ENCODE measurements at places on chromosomes 1 and 21.

DNA sequence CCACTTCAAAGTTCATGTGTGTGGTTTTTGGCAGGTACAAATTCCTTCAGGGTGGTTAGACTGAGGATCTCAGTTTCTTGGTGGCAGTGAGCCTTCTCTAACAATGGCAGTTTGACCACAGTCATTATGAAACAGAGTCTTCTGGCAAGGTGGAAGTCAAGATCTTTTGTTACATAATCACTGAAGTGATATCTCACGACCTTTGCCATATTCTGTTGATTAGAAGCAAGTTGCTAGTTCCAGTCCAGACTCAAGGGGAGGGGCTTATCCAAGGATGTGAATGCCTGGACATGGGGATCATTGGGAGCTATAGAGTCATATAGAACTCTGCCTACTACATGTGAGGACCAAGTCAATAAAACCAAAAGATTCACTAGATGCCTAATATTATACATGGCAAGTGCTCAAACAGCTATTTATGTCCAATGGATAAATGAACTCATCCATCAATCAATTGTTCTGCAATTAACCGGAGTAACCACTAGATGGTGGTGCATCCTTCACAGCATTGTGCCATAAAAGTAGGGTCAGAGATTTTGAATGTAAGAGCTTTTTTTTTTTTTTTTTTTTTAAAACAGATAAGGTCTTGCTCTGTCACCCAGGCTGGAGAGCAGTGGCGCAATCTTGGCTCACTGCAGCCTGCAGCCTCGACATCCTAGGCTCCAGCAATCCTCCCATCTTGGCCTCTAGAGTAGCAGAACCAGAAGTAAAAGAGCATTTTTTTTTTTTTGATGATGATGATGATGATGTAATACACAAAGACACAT is 131.9 kb downstream of the CRB1 start:
- peak; percentile 58 for DNase-seq

DNA sequence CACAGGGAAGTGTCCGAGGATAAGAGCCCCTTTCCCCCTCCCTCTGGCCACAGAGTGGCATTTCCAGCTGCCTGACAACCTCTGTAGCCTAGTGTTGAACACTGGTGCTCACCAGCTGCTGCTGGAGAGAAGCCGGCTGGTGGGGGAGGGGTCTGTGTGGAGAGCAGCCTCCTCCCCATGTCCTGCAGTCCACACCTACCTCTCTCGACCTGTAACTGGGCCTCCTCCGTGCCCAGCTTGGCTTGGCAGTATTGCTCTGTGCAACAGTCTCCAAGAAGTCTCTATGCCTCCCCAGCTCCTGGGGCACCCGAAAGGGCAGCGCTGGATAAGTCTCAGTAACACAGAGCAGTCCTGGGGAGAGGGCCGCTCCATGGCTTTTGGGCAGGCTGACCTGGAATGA is 17.0 kb downstream of the PAPPA2 start:
- DNase-seq, result no peak

DNA sequence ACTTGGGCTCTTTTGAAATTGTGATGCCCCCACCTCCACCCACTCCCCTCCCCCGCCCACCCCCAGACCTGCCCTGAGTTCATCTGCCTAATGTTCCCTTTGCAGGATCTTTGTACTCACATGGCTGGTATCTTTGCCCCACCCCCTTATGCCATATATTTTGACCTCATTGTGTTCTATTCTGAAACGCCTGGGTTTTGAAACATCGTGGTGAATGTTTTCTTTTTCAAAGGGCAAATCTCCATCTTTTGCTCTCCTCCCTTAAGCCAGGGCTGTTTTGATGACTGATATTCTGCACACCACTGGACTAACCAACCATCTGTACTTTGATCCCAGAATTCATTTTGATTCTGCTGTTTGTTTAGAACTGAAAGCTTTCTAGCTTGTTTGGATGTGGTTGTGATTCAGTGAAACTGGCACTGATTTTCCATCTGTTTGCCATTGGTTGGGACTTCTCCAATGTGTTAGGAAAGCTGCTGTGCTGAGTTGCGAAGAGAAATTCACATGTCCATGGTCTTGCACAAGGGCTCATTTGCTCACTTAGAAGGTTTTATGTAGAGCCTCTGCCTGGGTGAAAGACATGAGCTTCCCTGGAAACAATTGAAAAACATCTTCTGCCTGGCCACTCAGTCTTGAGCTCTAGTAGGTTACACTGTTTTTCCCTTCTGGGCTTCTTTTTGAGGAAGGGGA is 16.5 kb downstream of the SMAP2 start:
- peak; percentile 94 for DNase-seq

GRCh38 chr1:199010933-199011332 is 372.1 kb downstream of the PTPRC start:
- DNase-seq, result peak; percentile 6

- no peak for DNase-seq
Measured at GRCh38 chr21:24785033-24785432, 822.2 kb downstream of the MRPL39 start.

DNA sequence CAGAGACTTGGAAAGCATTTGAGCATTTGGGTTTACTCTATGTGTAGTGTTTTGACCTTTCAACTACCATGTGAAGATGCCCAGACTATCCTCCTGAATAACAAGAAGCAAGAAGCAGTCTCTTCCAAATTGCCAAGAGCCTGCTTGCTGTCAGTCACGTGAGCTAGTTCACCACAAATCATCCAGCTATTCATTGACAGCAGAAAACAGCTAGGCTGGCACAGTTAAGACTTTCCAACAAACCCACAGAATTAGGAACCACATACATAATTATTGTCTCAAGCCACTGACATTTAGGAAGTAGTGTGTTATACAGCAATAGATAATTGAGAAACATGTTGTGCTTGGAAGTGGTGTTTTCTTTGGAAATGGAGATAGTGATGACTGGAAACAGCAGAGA is 1652.0 kb downstream of the NCAM2 start:
- no peak for DNase-seq

DNA sequence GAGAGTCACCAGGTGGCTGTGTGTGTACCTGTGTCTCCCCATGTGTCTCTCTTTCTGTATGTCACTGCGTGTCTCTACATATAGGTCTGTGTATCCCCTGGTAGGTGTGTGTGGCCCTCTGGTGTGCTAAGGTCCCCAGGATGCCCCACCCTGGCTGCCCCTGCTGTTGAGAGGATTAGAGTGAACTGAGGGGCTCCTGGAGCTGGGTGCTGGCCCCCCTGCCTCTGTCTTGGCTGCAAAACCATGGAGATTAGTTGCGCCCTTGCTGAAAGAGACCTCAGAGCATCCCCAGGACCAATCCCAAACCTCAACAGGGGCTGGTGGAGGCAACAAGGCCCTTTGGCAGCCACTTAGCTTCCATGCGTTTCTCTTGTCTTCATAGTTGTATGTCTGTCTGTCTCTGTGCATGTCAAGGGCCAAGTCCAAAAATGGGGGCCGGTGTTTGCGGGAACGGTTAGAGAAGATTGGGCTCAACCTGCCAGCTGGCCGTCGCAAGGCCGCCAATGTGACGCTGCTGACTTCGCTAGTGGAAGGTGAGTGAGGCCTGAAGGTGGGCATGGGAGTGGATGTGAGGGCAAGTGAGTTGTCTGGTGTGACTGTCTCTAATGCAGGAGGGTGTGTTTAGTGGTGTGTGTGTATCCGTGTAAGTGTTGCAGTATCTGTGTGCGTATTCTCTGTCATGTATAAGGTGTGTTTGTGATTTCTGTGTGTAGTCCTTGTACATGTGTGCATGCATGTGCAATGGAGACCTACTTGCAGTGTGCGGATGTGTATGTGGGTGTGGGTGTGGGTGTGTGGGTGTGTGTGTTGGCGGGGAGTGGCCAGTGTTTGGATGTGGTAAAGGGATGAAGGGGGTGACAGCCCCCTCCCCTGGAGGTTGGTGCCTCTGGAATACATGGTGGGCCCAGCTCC is 16.7 kb downstream of the TFAP2E start:
- no peak for DNase-seq

DNA sequence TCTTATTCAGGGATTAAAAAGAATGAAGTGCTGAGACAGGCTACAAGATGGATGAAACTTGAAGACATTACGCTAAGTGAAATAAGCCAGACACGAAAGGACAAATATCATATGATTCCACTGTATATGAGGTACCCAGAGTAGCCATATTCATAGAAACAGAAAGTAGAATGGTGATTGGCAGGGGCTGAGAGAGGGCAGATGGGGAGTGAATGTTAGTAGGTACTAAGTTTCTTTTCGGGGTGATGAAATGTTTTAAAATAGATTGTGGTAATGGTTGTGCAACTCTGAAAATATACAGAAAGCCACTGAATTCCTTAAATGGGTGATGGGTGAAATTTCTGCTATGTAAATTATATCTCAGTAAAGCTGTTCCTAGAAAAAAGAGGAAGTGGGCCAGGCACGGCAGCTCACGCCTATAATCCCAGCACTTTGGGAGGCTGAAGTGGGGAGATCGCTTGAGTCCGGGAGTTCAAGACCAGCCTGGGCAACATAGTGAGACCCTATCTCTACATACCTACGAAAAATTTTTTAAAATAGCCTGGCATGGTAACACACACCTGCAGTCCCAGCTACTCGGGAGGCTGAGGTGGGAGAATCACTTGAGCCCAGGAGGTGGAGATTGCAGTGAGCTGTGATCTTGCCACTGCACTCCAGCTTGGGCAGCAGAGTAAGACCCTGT is 15.9 kb downstream of the SLC27A3 start:
- DNase-seq, result peak; percentile 97

DNA sequence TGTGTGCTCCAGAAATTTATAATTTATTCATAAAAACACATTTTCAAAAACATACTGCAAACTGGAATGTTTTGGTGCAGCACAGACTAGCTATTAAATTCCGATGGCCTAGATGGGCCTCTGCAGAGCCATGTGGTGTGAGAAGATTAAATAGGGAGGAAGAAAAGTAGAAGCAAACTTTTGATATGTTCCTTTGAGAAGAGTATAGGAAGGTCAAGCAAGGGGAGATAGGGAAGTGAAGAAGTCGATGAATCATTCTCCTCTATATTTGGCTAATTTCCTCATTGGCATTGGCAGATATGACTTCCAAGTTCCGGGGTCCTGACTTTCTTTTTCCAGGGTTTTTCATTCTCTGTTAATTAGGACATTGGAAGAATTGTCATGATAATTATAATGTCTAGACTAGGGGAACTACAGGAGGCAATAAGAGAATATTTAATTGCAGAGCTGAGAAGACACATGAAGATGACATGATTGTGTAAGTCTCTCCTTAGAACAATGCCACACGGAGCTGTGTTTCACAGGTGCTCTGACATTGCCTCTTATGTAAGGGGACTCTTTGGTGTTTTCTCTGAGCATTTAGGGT is 19.3 kb upstream of the ZNF326 start:
- no peak for DNase-seq

- no peak for DNase-seq
Measured at GRCh38 chr1:35845766-35846165, 37.2 kb upstream of the AGO1 start.

- DNase-seq, result peak; percentile 94
Measured at GRCh38 chr21:37060296-37060695, 12.6 kb downstream of the PIGP start.

DNA sequence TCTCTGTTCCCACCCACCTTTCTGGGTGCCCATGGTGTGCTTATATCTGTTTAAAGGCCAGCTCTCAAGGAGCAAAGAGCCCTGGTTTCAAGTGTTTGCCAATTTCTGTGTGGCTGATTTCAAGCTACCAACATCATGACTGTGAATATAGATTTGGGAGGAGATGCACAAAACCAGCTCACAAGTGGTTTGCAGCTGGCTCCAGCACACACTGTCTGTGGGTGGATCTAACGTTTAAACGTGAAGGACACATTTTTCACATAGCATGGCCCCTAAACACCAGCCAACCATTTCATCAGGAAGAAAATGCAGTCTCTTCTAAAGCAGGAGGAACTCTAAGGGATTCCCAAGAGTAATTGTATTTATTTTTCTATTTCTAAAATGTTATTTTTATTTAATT is 65.2 kb downstream of the FCRL5 start:
- no peak for DNase-seq

DNA sequence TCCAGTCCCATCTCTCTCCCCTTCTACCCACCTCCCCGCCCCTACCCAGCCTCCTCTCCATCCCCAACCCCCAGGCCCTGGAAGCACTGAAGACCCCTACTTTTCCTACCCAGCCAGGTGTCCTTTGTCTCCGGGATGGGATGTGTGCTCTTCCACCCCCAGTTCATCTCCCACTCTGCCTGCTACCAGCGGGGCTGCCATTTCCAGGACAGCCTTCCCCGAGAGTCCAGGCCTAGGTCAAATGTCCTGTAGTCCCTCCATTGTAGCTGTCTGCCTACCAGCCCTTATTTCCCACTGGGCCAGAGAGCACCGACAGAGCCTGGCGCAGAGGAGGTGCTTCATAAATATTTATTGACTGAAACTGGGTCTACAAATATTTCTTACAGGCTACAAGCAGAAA is 72.0 kb upstream of the TLR5 start:
- no peak for DNase-seq

GRCh38 chr1:167152192-167152876 is 58.5 kb downstream of the STYXL2 start:
- DNase-seq, result no peak

DNA sequence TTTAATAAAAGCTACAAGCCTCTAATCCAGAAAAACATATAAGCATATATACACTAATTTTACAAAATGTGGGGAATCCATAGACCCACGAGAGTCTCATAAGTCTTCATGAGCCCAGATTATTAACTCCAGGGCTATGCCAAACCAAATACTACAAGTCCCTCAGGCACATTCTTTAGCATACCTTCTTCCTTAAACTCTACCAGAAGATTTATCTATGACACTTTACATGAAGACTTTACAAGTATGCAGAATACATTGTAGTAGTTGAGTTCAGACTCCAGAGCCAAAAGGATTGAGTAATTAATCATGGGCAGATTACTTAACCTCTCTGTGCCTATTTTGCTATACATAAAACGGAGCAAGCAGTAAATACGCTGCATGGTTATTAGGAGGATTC is 793.7 kb upstream of the ADGRL2 start:
- no peak for DNase-seq

GRCh38 chr1:19942088-19942487 is 18.7 kb upstream of the PLA2G2E start:
- DNase-seq, result no peak

DNA sequence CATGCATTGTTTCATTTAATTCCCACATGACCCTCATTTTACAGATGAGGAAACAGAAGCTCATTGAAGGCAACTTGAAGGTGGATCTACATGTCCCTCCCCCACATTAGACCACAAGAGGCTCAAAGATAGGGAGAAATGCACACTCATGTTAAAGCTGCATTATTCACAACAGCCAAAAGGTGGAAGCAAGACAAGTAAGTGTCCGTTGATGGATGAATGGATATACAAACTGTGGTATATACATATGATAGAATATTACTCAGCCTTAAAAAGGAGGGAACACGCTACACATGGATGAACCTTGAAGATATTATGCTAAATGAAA is 149.7 kb upstream of the JUN start:
- peak; percentile 12 for DNase-seq

GRCh38 chr1:74237035-74237434 is 1.8 kb downstream of the TNNI3K start:
- no peak for DNase-seq

DNA sequence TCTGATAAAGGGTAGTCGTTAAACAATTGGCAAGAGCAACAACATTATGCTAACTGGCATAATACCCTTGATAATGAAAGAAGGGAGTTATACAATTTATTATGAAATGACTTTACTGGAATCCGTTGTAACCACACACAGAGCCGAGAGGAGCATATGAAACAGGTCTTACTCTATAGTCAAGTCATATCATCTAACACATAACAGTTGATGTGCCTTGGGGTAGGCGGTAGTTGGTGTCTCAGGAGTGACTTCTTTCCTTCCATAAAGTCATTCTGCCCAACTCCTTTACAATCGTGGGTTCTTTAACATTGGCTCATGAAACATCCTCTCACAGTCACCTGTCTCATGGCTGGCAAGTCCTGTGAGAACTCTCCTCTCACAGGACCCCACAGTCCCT is 225.2 kb downstream of the LTN1 start:
- no peak for DNase-seq

- DNase-seq, result no peak
Measured at GRCh38 chr1:160657250-160657781, 10.5 kb upstream of the SLAMF1 start.
